Fibroblast of skin of left quadriceps (primary cell): ENCODE measurements at places on chromosomes 11 and 22.

GRCh38 chr11:62665075-62665598 lies at the start of the genes C11orf98 and CSKMT:
TSS of gene C11orf98 (minus strand) at chr11:62665210. CDS start at chr11:62665169, 41 bp downstream.
TSS of gene CSKMT (plus strand) at chr11:62665312. CDS start at chr11:62665880, 568 bp downstream.
- peak; percentile 87 for DNase-seq

DNA sequence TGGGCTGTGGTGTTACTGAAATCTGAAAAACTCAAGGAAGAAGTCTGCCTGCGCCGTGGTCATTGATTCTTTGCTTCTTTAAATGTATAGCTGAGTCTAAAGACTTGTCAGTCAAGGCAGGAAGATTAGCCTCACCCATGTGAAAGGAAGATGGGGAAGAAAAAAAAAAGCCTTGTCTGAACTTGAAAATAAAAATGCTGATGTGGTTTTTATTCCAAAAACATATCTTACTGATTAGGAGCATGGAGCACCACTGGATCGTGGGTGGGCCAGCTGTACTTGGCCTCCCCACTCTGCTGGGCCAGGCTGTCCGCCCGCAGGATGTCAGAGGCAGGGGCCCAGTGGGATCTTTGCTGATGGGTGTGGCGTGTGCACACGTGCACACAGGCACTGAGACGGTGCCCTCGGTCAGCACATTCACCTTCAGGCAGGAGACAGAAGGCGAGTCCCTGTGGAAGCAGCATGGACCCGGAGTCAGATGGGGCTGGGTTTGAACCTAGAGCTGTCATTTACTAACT lies 111.9 kb downstream of the WNT7B start:
- DNase-seq, result no peak

- DNase-seq, result no peak
Measured at GRCh38 chr22:27705408-27706080, 96.0 kb downstream of the MN1 start.

- DNase-seq, result peak; percentile 94
Measured at GRCh38 chr11:75557666-75558494, 4.2 kb upstream of the SERPINH1 start.

GRCh38 chr11:65426839-65427690 lies 4.5 kb downstream of the NEAT1 start:
- DNase-seq, result no peak

DNA sequence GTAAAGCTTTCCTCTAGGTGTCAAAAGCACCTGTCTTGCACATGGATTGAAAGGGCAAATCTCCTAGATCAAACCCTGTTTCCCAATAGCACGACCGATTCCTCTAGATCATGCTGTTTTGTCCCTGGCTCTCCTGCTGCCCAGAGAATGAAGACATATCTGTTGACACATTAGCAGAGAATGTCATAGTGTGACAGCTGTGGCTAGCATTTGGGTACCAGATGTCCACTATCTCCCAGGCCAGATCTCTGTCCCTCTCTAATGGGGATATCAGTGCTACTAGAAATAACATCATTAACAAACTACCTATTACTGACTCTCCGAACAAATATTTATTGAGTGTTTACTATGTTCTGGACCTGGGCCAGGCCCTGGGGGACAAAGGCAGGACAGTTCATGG lies 72.4 kb upstream of the ISX start:
- DNase-seq, result no peak

DNA sequence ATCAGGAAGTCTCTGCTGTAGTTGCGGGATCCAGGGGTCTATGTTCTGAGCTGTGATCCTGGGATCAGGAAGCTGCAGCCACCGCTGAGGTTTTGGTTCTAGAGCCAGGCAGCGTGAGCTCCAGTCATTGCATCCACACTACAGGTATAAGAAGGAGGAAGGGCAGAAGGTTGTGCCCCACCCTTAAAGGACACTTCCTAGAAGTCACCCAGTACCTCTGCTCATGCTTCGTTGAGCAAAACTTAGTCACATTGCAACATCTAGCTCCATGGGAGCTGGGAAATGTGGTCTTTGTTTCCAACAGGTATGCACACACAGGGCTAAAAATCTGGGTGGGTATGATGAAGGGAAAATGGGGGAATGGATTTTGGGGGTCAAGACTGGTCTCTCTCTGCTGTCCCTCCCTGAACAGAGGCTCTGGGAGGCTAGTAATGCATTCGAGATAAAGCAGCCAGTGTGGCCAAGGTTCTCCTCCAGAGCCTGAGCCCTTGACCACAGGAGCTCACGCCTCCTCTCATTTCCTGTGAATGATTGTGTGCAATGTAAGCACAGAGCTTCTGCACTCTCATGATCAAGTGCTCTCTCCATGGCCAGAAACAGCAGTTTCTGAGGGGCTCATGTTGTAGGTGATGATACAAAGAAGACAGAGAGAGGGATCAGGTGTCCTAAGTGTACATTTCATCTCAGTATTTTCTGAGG lies 86.8 kb upstream of the OR4B1 start:
- no peak for DNase-seq

- DNase-seq, result no peak
Measured at GRCh38 chr11:76626266-76626665, 44.3 kb downstream of the LRRC32 start.

DNA sequence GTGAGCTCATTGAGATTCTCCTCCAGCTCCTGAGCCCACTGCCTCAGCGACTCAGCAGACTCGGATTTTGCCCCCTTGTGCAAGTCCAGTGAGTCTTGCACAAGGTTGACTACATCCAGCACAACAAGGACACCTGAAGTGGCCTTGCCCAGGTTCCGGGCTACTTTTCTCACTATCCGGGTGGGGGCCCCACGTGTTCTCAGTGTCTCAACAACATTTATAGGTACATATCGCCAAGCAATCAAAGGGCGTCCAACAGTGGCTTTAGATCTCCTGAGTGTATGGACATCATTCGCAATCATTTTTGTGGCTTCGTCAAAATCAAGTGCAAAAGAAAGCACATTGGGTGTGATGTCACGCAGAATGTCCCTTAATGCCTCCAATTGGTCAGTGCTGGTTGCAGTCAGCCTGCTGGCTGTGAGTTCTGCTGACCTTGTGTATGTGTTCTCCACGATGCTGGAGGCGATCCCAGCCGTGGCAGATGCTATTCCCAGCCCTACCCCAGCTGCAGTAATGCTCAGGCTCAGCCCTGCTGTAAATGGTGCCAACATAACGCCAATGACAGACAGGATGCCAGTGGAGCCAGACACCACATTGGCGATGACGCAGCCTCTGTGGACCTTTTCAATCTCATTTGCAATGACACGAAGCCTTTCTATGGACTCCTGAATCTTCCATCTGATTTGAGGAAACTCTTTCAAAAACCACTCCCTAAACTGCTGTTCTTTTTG lies 10.3 kb downstream of the APOL4 start:
- DNase-seq, result no peak

DNA sequence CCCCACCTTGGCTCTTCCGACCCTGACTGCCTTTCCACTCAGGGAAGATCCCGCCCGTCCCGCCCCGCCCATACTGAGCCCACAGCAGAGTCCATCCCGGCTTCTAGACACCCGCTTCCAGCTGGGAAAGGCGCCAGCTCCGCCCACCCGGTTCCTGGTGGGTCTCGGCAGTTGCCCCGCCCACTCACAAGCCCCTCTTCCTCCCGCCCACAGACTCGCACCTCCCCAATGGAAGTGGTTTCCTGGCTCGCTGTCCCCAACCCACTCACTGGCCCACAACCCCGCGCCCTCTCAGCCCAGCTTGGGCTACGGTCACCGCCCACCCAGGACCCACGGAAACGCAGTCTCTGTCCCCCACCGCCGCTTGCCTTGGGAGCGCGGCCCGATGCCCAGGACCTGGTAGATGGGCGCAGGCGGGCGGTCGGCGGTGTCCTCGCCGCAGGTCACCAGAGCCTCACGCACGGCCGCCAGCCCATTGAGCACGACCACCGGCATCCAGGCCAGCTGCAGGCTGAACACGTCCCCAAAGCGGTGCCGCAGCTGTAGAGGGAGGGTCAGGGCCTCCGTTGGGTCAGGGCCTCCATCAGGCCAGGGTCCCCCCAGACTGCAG lies 22.2 kb upstream of the CYP2D6 start:
- DNase-seq, result no peak
